MCF 10A (cell line): ENCODE measurements at places on chromosomes 3 and 15. TPM values are rescaled to one million over a fixed set of nuclear protein-coding genes. Genes with fewer than 3 reads are reported as not detected.

GRCh38 chr3:152469248-152470025 is 200.7 kb downstream of the MBNL1 start:
- no peak for DNase-seq

- no peak for DNase-seq
Observed at GRCh38 chr3:148381051-148381450, 316.7 kb upstream of the AGTR1 start.

- DNase-seq = peak; percentile 22
Observed at GRCh38 chr3:10697918-10698317, 118.1 kb upstream of the SLC6A11 start.

DNA sequence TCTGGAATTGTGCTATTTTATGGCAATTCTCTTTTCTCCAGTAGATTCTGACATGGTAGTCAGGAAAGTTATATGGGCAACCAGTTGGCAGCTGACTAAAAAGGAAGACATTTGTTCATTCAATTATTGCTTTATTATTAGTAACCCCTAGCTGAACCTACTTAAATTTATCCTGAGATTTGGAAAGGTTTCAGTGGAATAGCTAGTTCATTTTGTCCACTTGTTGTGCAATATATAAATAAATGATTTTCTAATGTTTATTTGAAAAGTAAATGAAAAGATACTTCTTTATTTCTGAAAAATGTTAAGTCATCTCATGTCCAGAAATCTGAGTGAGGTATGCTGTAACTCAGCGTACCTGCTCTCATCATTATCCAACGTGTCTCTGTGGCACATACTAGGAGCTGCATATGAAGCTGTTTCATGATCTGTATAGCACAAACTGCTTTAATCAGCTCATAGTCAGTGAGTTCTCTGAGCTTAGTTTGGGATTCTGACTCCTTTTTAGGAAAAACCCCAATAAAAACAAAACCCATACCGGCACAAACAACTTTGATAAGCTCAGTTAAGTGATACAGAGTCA is 35.9 kb downstream of the RARB start:
- no peak for DNase-seq

GRCh38 chr15:90411176-90411575 is 23.1 kb downstream of the IQGAP1 start:
- DNase-seq = no peak

DNA sequence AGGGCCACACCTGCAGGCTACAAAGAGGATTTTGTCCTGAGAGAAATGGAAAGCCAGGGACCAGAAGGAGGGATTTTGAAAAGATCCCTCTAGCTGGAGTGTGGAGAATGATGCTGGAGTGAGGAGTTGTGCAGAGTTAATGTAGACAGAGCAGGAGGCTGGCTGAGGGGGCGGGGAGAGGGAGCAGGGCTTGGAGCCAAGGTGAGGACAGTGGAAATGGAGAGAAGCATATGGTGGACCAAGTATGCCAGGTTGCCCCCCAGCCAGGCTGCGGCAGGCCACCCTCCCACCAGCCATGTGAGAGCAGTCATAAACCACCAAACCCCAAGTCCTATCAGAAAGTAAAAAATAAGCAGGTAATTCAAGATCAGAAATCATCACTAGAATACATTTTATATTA is 14.7 kb downstream of the RARRES1 start:
- DNase-seq = no peak

DNA sequence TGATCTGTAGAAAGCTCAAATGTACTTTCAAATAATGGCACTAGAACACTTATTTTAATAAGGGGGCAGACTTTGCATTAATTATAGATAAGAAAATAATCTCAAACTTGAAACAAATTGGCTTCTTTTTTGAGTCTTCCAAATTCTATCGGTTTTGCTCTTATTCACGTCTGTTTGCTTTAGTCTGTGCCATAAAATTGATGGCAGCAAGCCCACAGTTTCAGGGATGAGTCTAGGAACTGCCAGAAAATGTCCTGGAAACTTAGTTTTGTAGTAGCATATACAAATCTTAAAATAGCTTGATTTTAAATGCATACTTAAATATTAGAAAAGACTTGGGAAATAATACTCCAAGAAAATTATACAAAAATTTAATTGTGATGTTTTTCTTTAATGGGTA is 39.7 kb downstream of the BCHE start:
- no peak for DNase-seq

- DNase-seq = no peak
Observed at GRCh38 chr3:99410789-99411311, 227.5 kb upstream of the COL8A1 start.

DNA sequence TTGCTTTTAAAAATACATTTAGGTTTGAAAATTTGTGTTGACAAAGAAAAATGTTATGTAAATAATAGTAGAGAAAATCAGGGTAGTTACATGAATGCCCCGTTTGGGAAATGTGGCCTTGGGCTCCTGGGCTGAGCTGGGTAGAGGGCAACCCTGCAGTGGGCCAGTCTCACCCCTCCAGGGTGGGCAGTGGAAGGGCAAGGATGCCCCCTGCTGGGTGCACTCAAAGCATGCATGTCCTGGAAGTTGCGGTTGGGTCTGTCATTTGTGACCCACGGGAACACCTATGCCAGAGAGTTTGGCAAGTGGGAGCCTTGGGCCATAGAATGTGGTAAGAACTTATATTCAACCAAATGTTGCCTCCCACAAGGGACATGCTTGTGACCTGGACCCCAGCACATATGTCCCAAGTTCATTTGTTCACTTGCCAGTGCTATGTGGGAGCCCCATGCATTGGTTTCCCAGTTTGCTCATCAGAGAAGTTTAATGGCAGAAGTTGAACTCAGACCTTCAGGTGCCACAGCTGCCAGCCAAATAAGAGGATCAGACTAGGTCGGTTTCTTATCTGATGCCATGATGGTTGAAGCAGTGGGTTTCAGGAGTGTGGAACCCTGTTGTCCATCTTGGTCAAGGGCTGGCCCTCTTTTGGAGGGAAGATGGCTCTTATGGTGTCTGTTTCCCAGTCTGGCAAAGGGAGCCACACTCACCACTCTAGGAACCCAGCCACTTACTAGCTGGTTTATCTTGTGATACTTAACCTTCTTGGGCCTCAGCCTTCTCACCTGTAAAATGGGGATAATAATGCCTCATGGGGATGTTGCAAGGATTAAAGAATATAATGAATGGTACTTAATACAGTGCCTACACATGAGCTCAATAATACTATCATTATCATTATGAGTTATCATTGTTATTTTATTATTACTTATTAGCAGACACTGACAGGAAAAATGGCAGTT is 2.5 kb upstream of the PLCB2 start:
- DNase-seq = peak; percentile 55

GRCh38 chr15:70385711-70386110 is 288.0 kb upstream of the TLE3 start:
- DNase-seq = no peak

DNA sequence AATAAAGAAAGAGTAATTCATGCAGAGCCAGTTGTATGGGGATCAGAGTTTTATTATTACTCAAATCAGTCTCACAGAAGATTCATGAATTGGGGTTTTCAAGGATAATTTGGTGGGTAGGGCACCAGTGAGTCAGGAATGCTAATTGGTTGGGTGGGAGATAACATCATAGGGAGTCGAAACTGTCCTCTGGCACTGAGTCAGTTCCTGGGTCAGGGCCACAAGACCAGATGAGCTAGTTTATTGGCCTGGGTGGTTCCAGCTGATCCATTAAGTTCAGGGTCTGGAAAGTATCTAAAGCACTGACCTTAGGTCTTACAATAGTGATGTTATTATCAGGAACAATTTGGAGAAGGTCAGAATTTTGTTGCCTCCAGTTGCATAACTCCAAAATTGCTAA is 998.6 kb upstream of the EPHA6 start:
- DNase-seq = no peak

- DNase-seq = no peak
Observed at GRCh38 chr15:86677278-86677677, 597.6 kb downstream of the AGBL1 start.

DNA sequence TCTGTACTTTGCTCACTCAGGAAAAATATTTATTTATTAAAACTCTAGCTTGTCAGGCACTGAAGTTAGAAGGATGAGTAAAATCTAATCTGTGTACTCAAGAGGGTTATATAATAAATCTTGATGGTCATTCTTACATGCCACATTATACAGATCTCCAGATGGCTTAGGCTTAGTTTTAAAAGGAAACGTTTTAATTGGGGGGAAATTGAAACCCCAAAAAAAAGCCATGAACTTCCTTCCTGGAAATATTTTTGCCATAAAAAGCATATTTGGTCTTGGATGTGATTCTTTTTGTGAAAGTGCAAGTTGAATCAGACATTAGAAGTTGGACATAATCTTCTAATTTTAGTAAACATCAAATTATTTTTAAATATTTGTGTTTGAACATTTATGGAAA is 6.0 kb downstream of the SENP8 start:
- DNase-seq = no peak

- peak; percentile 98 for DNase-seq
Observed at GRCh38 chr15:56327721-56328502, 37.3 kb upstream of the TEX9 start.

GRCh38 chr15:75182187-75183131 is 19.2 kb upstream of the C15orf39 start:
- DNase-seq = no peak

DNA sequence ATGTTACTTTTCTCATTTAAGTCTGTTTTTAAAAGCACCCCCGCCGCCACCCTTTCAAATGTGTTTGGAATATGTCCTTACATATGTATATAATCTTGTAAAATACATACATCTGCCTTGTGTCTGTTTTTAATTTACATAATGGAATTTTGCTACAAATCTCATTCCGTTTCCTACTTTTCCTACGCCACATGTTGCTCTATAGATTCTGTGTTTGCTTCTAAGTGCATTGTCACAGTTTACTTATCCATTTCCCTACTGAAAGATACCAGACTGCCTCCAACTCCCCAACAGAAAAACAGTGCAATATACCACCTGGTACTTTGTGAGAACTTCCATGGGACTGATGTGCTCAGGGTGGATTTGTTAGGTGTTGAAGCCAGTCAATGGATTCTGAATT is 70.2 kb downstream of the ABHD5 start:
- DNase-seq = no peak

DNA sequence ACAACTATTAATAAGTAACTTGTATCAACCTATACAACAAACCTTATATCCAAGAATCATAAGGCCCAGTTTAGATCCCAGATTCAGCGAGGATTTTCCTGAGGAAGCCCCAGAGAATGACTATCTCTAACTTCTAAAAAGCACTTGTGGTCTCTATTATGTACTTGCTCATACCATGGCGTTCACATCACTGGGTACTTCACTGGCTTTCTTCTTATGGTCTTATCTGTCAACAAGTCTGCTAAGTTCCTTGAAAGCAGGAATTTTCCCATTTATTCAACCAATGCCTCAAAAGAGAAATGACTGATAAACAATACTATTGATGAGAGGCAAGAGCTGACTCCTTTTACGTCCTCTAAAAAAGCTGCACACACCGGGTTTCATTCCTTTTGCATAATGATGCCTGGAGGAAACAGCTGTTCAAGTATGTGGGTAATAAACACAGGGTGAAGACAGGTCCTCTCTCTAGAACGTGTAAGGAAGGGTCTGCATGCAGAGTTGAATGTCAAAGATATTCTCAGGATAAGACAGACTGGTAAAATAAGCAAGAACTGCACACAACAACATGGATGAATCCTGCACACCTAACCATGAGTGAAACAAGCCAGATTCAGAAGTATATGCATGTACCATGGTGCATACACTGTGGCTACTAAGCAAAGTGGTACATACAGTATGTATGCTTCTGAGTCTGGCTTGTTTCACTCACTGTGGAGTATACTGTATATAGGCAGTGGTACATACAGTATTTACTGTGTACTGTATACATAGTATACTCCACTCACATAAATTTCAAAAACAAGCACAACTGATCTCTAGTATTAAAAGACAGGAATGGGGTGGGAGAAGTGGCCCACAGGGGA is 408.7 kb downstream of the SHQ1 start:
- no peak for DNase-seq

GRCh38 chr3:138364356-138365252 is 16.2 kb downstream of the MRAS start:
- no peak for DNase-seq

- DNase-seq = no peak
Observed at GRCh38 chr15:69830876-69831275, 266.8 kb downstream of the TLE3 start.

DNA sequence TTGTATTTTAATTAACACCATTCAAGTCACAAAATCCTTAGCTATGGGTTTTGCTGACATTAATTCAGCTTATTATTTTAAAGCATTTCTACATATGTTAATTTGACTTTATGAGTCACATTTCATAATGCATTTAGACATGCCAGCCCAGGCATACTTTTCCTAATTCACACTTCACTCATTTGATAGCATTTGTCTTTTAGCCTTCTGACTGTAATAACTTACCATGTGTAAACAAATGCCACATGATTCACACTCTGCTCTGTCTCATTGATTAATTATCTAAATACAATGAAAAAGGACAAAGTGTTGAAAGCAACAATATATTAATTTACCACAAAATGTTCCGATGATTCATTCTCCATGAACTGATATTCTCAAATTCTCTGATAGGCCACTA is 927.8 kb upstream of the EPHA6 start:
- DNase-seq = no peak

- DNase-seq = peak; percentile 84
Observed at GRCh38 chr3:187841560-187841959, 96.3 kb upstream of the BCL6 start.

GRCh38 chr15:66388576-66388975 is 1.9 kb downstream of the MAP2K1 start:
- no peak for DNase-seq

GRCh38 chr3:196835086-196835485 is 32.6 kb upstream of the SENP5 start:
- no peak for DNase-seq

GRCh38 chr3:13853978-13854296 is 25.9 kb downstream of the WNT7A start:
- peak; percentile 86 for DNase-seq

- DNase-seq = peak; percentile 42
Observed at GRCh38 chr3:127170814-127171213, 22.1 kb upstream of the PRR23E start.

- DNase-seq = no peak
Observed at GRCh38 chr3:47005212-47006144, 26.0 kb downstream of the NBEAL2 start.

The C3orf49 gene
- total RNA-seq = not detected in 2 replicates

The ST8SIA2 gene
- total RNA-seq = not detected in 2 replicates

The ATP8B4 gene
- not detected in 2 replicates for total RNA-seq

The GPR171 gene
- not detected in 2 replicates for total RNA-seq

The ZNF860 gene
- total RNA-seq = 11.7 and 12.5 TPM in 2 replicates

The LRRC3B gene
- total RNA-seq = not detected in 2 replicates

The IMPG2 gene
- total RNA-seq = 0.26 and 0.37 TPM in 2 replicates

The SCN11A gene
- total RNA-seq = 0.05 TPM in 1 of 2 replicates, not detected in the other

The CPB1 gene
- not detected in 2 replicates for total RNA-seq
